ENCODE measurements at places on chromosomes 5 and 9.

GRCh38 chr9:16342246-16343020 lies 528.0 kb downstream of the BNC2 start:
- no peak for DNase-seq

DNA sequence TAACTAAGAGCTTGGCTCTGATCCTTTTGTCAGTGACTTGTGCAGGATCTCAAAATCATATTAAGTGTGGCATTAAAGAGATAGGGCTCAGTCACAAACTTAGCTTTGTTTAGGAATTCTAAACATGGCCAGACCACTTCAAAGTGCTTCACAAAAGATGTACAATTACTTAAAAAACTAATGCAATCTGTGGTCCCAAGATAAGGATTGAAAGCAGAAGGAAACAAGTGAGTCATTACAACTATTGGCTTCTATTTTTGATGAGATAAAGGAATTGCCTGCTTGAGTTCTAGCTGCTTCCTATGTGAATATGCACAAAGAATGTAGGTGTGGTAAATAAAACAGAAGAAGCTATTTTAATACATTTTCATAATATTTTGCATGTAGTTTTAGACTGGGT lies 44.9 kb upstream of the SLC12A2 start:
- no peak for DNase-seq

DNA sequence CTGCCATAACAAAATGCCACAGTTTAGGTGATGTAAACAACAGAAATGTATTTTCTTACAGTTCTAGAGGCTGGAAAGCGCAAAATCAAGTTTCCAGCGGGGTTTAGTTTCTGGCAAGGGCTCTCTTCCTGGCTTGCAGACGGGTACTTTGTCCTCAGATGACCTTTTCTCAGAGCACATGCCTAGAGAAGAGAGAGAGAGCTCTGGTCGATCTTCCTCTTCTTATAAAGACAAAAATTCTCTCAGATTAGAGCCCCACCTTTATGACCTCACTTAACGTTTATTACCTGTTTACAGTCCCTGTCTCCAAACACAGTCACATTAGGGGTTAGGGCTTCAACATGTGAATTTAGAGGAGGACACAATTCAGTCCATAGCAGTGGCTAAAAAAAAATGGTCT lies 119.7 kb downstream of the CETN3 start:
- no peak for DNase-seq

- DNase-seq = no peak
Measured at GRCh38 chr5:74166064-74166463, 474.5 kb downstream of the ENC1 start.

DNA sequence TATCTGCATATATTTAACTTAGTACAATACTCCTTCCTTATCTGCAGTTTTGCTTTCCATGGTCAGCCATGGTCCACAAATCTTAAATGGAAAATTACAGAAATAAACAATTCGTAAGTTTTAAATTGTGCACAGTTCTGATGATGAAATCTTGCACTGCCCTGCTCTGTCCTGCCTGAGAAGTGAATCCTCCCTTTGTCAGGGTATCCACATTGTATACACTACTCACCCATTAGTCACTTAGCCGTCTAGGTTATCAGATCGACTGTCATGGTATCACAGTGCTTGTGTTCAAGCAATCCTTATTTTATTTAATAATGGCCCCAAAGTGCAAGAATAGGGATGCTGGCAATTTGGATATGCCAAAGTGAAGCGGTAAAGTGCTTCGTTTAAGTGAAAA lies 8.3 kb upstream of the YTHDC2 start:
- DNase-seq = no peak

DNA sequence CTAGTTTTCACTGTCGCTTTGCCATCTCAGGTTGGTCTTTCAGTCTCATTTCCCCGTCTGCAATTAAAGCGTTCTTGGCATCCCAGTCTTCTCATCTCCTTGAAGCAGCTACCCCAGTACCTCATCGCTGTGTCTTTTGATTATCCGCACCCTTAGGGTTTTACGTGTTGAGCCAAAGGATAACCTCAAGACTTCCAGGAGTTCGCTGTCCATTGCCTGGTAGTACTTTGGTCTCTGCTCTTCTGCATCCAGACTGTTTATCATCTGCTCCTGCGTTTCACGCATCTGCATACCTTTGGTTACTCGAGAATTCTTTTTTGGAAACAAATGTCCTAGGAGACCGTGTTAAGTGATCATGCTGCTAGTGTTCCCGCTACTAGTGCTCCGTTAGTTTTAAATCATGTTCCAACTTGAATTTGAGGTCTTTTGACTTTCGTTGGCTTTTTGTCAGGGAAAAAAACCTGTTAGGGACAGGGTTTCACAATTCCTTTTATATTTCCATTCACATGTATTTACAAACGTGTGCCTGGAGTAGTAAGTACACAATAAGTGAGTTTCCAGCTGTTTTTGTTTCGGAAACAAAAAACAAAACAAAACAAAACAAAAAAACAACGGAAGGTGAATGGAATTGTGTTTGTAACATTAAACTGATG lies 888 bp downstream of the RABGAP1 start:
- DNase-seq = no peak

GRCh38 chr5:61322738-61323725 lies 9.0 kb upstream of the ZSWIM6 start:
- DNase-seq = no peak

DNA sequence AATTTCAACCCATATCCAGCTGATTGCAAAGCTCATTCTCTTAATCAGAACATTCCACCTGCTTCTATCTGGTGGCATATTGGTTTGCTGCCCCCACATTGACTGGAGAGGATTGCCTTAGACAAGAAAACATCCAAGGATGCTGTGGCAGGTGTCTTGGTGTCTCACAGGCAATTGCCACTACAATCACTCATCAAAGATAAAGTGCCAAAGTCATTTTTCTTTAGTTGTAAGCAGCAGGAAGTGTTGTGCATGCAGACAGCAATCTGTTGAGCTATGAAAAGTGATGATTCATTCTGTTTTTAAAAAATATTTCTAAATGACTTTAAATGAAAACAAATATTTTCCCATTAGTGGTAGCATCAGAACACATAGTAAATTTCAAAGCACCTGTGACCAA lies 53.9 kb downstream of the CDH6 start:
- DNase-seq = no peak

GRCh38 chr5:177105691-177106476 lies 19.2 kb downstream of the FGFR4 start:
- DNase-seq = no peak

DNA sequence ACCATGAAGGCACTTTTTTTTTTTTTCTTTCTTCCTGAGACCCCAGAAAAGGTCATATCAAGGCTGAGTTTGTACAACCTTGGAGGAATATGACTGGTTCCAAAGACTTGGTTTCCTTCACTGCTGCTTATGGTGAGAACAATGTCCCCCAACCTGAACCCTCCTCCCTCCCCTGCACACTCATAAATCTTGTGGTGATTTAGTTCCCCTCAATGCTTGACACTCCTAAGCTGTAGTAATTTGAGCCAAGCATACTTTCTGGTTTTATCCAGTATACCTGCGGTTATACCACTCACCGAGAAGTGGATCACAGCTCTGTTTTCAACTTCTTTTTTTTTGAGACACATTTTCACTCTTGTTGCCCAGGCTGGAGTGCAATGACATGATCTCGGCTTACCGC lies 149.9 kb upstream of the KLF4 start:
- no peak for DNase-seq

DNA sequence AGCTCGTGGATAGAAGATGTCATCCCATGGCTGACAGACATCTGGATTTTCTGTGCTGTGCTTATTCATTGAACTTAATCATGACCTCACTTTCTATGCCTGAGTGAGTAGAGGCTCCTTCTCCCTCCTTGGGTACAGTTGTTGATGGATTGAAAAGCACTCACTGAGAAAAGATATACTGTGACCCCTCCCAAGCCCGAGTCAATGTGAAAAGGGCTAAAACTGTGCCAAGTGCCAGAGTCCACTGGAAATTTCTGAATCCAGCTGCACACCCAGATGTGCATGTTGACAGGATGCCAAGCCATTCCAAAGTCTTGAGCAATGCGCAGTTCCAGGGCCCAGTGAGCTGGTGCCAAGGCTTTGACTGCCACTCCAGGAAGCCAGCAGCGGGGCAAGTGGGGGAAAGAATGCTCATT lies 473.0 kb downstream of the NTRK2 start:
- no peak for DNase-seq

- DNase-seq = no peak
Measured at GRCh38 chr9:133713960-133714495, 24.1 kb downstream of the SARDH start.

GRCh38 chr9:2227144-2227867 lies 212.2 kb downstream of the SMARCA2 start:
- no peak for DNase-seq

GRCh38 chr5:154191467-154192261 lies 1.1 kb downstream of the GALNT10 start:
- no peak for DNase-seq

DNA sequence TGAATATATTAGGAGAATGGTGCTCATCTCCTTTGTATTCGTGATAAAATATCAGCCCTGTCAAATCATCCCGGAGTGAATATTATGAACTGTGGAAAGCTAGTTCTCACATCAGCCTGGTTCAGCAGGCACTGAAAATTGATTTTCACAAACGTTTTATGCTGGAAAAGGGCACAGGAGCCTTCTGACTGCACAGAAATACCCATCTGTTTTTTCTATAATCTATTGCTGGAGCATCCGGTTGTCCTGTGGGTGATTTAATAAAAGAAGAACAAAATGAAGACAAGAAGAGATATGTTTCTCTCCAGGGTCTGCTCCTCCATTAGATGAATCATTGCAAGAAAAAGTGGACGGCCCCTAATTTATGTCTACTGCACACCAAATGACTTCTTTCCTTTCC lies 85.3 kb downstream of the PRLR start:
- DNase-seq = no peak

GRCh38 chr9:93091453-93092081 lies 4.5 kb upstream of the CARD19 start:
- no peak for DNase-seq

DNA sequence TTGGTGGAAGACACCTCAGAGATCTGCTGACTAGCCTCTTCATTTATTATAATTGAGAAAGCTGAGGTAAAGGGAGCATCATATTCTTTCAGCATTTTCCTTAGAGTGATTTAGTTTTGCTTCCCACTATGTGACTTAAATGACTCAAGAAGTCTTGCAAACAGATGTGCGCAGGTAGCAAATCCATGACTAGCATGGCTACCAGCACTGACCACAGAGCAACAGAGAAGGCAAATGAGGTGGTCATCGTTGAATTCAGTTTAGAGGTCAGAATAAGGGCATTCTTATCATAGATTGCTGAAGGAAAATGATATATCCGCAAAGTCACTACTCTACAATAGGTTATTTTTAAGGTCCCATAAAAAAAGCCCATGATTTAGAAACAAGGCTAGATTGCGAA lies 162.2 kb downstream of the PIK3R1 start:
- no peak for DNase-seq

DNA sequence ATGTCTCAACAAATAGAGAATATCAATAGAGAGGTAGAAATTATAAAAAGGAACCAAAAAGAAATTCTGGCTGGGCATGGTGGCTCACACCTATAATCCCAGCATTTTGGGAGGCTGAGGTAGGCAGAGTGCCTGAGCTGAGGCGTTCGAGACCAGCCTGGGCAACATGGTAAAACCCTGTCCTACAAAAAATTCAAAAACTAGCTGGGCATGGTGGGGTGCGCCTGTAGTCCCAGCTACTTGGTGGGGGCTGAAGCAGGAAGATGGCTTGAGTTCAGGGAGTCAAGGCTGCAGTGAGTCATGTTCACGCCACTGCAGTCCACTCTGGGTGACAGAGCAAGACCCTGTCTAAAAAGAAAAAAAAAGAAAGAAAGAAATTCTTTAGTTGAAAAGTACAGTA lies 24.9 kb downstream of the IPPK start:
- no peak for DNase-seq

- DNase-seq = no peak
Measured at GRCh38 chr9:61673247-61673646, 483.4 kb downstream of the SPATA31A7 start.

DNA sequence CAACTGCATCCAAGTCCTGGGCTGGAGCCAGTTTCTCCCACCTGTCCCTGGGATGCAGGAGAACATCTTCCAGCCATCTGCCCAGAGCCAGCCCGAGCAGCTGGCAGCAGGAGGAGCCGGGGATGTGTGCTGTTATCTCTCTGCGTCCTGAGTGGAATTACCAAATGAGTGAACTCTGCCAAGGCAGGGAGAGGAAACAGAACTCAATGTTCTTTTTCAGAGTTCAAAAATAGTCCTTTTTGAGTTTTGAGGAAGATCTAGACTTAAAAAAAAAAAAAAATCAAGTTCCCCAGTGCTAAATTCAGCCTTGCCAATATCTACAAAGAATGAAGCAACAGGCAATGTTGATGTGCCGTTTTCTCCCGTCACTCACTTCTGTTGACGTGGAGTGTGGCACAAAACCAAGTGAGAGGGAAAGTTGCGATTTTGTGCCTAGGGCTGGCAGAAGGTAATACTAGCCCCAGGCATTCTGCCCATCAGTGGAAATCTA lies 56.2 kb downstream of the TMOD1 start:
- DNase-seq = no peak

GRCh38 chr9:89779405-89780203 lies 174.8 kb downstream of the GADD45G start:
- DNase-seq = no peak

DNA sequence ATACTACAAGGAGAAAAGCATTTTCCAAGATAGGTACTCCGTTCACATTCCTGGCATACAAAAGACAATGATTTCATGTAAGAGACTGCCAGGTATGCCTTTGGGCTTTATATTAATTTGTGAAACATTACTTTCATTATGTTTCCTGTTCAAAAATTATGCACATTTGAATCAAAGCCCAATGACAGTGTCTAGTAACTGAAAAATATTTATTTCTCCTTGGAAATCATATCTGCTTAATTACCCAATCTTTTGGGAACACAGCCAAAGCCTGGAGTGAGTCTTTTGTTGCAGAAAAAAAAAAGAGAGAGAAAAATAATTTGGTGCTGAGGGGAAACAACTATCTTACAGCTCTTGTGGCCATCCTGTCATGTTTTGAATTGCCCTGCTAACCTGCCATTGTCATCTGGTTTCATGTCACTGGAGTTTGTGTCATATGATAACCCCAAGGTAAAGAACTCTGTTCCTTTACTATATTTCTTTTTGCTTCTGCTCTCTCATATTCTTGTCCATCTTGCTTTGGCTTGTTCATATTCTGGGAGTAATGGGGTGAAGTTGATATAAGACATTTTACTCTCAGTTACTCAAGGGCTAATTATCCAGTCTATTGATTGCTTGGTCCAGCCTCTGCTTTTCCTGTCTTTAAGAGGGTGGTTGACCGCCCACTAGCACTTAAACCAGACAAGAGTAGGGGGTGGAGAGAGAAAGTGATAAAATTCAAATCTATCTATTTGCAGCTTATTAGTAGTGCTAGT lies 238.3 kb upstream of the NUDT12 start:
- DNase-seq = no peak
